ENCODE measurements at places on chromosomes 16 and 17.

DNA sequence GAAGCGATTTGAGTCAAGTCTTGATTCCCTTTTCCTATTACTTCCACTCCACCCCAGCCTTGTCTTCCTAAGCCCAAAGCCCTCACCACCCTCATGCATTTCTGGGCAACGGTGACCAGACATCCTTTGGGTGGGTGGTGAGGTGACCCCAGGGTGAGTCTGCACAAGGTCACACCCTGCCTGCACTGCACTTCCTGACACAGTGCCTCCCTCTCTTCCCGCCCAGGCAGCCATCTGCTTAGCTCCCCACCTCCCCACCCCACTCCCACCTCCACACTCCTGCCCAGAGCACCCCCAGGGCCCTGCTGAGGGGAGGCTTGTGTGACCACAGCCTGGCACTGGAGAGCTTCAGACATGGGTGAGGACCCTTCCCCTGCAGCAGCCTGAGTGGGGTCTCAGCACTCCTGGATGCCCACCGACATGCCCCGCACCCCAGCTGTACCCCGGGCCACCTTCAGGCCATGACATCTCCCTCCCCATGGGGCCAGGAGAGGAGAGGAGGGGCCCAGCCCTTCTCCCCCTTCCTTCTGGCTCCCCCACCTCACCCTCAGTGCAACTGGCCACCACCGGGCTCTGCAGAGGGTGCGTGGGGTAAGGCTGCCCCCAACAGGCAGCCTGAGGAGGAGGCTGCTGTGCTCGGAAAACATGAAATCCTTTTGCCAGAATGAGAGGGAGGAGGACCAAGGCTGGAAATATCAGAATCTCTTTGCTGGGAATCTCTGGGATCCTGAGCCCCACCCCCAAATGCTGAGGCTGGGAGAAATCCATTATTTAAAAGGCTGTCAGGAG is 68.6 kb downstream of the CCT6B start:
- DNase-seq, result peak; percentile 1

- DNase-seq, result no peak
Observed at GRCh38 chr17:35338230-35338629, 35.2 kb downstream of the SLFN11 start.

DNA sequence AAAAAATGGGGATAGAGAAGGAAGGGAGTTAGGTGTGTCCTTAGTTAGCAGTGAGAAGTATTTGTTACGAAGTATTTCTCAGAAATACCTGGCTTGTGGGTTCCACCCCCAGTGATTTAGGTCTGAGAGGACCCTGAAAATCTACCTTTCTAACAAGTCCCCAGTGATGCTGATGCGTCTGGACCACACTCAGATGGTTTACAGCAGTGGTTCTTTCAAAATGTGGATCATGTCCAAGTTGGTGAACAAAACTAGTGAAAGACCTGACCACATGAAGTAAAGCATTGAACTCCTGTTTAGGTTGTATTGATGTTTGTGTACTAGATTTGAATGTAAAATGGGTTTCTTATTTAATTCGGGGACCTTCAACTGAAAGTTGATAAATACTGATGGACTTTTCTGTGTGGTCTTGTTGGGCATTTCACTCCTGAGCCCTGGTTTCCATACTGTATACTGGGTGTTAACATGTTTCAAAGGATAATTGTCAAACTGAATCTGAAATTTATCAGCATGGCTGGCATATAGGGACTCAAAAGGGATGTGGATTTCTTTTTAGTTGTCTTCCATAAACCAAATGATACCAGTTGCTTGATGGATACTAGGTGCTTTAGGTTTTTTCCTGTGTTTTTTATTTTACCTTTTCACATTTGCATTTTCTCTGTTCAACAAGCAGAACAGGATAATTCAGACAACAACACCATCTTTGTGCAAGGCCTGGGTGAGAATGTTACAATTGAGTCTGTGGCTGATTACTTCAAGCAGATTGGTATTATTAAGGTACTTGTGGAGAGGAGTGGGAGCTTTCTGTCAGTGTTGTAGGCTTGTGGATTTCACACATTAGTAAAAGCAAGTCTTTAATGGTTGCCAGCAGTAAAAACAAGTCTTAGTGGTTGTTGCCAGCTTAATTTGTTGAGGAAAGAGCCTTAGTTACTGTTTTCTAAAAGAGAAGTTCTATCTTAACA is 8.8 kb downstream of the FUS start:
- DNase-seq, result no peak

DNA sequence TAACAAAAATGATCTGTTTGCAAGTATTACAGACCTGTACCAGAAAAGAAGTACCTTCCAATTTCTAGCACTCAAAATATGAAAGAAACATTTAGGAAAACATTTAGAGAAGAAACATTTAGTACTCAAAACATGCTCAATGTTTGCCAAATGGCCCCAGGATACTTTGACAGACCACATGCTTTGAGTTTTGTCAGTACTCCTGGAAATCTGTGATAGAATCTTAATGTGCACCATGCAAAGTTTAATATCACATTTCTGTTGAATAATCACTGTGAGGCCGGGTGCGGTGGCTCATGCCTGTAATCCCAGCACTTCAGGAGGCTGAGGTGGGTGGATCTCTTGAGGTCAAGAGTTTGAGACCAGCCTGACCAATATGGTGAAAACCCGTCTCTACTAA is 8.5 kb upstream of the ZC3H7A start:
- no peak for DNase-seq

DNA sequence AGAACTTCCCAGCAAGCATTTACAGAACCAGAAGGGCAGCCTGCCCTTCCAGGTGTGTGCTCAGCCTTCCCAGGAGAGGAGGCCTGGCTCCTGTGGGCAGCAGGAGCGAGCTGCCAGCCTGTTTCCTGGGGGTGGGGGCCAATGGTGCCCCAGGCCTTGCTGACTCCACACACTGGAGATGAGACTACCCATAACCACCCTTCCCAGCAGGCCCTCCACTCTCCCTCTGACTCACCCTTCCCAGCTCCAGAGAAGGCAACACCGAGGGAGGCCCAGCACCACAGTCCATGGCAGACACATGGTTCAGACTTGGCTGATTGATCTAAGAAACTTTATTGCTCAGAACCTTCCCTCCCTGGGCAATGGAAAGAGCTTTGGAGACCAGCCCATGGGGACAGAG is 1.8 kb upstream of the PRSS53 start:
- DNase-seq, result no peak
